ENCODE measurements at places on chromosomes 5 and 9.
A peak's percentile ranks its signal among the peaks of the same experiment; 100 is the strongest.

GRCh38 chr5:133687212-133688061 lies 75.1 kb upstream of the FSTL4 start:
- no peak for DNase-seq

DNA sequence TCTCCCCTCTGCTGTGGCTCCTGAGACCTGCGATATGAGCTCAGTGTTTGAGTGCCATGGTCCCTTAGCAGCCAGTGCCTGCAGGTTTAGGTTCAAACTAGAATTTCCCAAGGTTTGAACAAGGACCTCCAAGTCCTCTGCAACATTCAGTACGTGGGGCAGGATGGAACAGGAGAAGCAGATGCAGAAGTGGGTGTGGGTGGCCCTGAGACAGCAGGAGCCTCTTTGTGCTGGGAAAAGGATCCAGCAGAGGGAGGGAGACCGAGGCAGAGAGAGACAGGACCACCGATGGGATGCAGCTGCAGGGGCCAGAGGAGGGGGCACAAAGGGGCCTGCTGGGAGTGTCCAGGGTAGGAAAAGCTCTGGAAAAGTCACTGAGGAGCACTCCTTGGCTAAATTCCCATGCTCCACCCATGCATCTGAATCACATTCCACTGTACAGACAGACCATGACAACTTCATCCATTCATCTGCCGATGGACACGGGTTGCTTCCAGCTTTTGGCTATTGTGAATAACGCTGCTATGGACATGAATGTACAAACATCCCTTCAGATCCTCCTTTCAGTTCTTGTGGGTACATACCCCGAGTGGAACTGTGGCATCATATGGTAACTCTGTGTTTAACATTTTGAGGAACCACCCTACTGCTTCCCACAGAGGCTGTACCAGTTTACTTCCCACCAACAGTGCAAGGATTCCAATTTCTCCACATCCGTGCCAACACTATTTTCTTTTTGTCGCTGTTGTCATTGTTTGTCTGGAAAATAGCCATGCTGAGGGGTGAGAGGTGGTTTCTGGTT lies 26.7 kb upstream of the SUSD3 start:
- DNase-seq, result no peak

GRCh38 chr9:137114220-137114612 lies 317 bp downstream of the DPP7 start:
- no peak for DNase-seq

DNA sequence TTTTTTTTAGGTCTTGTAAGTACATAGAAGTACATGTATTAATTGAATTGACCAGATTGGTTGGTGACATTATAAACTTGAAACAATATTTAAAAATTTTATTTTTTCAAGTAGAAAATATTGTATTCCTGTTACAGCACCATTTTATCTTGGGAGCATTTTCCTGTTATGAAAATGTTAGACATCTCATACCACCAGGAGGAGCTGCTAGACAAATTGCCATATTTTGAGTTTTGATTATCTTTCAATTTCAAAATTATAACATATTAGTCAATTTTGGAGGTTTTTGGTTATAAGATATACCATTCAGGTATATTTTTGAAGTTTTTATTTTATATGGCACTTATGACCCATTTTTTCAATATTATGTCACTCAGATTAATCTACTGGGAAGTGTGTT lies 84.4 kb downstream of the CNTLN start:
- DNase-seq, result no peak

- no peak for DNase-seq
Observed at GRCh38 chr9:132683873-132684272, 13.6 kb downstream of the GTF3C4 start.

DNA sequence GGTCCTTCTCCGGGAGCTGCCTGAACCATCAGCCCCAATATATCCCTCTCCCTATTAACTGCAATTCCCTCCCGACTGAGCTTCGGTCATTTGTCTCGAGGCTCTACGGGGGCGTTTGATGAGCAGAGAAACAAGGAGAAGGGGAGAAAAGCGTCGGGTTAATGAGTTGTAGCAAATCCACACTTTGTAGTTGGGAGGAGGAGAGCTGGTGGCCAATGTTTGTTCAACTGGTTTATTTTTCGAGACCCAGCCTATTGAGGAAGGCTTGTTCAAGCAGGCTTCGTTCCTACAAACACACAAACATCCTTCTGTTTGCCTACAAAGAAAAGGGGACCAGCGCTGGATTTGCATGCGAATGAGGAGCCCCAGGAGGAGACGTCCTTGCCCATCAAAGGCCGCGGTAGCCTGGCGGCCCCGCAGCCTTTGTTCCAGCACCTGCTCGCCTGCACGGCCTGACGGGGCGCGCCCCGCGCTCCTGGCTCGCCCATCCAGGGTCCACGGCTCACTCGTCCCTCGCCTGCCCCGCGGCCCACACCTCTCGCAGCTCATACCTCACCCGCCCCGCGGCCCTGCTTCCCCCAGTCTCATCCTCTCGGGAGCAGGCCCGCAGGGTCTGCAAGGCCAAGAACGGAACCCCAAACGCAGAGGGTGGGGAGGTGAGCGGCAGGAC lies 4.6 kb downstream of the FOXD1 start:
- DNase-seq, result no peak

- DNase-seq, result no peak
Observed at GRCh38 chr9:123421801-123422455, 65.9 kb downstream of the CRB2 start.

- DNase-seq, result no peak
Observed at GRCh38 chr5:68544648-68545552, 329.3 kb downstream of the PIK3R1 start.

DNA sequence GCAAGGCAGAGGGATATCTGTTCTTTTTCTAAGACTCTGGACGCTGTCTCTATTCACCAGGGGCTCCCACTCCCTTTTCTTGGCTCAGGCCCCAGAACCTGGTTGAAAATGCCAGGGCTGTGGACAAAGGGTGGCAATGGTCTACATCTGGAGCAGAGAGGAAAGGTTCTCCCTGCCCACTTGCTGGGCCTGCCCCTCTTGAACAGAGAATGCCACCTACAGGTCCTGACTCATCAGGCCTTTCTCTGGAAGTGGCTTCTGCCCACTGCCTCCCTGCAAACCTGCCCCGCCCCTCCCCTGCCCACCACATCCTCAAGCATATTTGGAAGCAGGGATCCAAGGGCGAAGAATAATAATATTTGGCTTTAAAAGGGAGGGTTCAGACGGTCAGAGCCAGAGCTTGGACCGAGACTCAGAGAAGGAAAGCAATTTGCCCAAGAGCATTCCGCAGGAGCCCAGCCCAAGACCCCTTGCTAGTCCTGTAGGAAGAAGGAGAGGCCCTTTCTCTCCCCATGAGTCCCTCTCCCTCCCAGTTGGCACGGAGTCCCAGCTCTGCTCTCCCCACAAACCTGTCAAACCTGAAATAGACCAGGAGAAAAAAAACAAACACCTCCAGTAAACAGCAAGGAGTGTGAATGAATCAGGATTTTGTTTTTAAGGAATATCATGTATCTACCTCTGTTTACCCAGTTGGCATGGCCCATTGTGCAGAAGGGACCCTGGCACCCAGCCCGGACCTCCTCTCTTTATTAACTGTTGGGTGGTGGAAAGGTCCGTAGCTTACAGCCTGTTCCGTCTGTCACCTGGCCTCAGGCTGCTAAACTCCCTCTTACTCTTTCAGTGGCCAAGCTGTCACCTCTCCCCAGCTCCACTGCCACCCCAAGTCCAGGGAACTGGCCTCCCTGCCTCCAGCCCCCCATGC lies 37.7 kb upstream of the STXBP1 start:
- peak; percentile 22 for DNase-seq

- no peak for DNase-seq
Observed at GRCh38 chr9:121277518-121278295, 9.7 kb downstream of the GSN start.

DNA sequence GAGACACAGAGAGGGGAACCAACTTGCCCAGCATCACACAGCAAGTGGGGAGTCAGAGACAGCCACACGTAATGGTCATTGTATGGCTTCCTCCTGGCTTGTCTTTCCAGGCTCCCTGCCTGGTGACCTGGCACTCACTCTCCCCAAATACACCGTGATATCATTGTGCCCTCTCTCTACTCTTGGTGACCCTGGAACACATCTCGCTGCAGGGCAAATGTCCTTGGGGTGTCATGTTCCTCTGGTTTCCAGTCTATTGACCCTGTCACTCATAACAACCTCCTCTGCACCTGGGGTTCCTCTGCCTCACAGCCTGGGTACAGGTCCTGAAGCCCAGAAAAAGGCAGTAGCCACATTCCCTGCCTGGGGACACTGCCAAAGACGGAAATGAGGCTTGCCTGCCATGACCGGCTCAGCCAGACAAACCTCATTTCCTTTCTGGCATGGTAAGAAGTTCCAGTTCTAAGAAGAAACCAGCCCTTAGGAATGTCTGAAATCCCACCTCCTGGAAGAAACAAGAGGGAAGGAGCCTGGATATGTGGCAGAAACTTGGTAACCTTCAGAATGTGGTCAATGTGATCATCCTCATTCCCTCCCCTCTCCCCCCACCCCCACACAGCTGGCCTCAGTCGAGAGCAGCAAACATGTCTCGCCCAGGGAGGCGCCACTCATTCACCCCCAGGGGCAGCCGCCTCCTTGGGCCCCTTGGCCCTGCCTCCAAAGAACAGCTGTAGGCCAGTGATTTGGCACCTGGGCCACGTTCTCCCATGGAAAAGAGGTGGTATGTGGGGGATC lies 30.6 kb upstream of the SMU1 start:
- DNase-seq, result no peak

DNA sequence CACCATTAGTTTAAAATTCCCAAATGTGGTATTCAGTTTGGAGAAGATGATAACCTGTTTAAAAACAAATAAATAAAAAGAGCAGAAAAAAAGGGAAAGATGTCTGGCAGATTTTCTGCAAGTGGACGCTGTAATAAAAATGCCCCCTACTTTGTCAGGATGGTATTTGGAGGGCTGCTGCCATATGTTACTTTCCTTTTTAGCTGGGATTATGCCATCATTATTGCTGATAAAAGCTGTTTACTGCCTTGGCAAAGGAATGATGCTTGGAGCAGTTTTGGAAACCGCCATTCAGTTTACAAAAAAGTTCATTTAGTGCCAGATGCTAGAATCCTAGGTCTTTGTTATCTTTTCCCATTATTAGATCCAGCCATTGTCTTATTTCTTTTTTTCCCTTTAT lies 104.8 kb downstream of the PBX3 start:
- no peak for DNase-seq

GRCh38 chr5:41686767-41687166 lies 176.4 kb upstream of the PLCXD3 start:
- no peak for DNase-seq

- DNase-seq, result peak; percentile 84
Observed at GRCh38 chr9:134502809-134503211, 138.8 kb upstream of the COL5A1 start.
